ENCODE measurements at places on chromosomes 16 and 17.

GRCh38 chr17:74192950-74193781, 10.3 kb upstream of the RPL38 start:
- DNase-seq: no peak

GRCh38 chr16:54462771-54463170, 176.2 kb upstream of the IRX3 start:
- no peak for DNase-seq

DNA sequence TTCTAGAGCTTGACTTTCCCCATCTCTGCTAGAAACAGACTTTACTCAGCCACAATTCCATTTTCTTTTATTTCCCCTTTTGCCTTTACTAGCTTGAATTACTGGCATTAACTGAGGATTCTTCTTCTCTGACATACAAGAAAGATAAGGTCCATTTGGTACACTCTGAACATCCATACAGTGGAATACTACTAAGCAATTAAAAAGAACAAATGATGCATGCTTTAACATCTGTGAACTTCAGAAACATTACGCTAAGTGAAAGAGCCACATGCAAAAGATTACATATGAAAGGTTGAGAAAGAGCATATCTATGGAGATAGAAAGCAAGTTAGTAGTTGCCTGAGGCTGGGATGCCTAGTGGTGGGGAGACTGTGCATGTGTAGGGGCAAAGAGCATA, 130.9 kb downstream of the PPM1E start:
- no peak for DNase-seq

- DNase-seq: no peak
Measured at GRCh38 chr16:28935346-28935745, 3.6 kb downstream of the CD19 start.

- peak; percentile 27 for DNase-seq
Measured at GRCh38 chr17:66348584-66349165, 46.3 kb downstream of the PRKCA start.

DNA sequence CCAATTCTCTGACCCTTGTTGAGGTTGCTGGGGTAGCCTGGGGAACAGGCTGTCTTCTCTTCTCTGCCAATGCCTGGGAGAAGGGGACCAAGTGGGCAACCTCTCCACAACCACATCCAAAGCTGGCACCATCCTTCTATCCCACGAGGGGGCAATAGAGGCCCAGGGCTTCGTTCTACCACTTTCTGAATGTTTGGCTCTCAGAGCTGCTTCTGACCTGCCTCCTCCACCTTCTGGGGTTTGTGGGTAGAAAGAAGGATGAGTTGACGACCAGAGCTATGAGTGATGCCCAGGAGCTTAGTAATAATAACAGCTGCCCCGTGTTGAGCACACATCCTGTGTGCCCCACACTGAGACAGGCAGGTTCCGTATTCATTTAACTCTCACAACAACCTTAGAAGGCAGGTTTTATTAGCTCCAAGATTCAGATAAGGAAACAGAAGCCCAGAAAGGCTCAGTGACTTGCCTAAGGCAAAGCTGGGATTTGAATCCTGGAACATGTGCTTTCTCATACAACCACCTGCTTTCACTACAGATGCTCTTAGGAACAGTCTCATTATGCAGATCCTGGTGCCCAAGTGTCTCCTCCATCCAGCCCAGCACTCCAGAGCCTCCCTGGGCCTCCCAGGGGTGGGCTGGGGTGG, 11.1 kb downstream of the TSPOAP1 start:
- peak; percentile 78 for DNase-seq

- no peak for DNase-seq
Measured at GRCh38 chr16:4656221-4656620, 31.6 kb downstream of the MGRN1 start.

- DNase-seq: peak; percentile 67
Measured at GRCh38 chr17:28871056-28871579, 16.3 kb downstream of the ERAL1 start.

DNA sequence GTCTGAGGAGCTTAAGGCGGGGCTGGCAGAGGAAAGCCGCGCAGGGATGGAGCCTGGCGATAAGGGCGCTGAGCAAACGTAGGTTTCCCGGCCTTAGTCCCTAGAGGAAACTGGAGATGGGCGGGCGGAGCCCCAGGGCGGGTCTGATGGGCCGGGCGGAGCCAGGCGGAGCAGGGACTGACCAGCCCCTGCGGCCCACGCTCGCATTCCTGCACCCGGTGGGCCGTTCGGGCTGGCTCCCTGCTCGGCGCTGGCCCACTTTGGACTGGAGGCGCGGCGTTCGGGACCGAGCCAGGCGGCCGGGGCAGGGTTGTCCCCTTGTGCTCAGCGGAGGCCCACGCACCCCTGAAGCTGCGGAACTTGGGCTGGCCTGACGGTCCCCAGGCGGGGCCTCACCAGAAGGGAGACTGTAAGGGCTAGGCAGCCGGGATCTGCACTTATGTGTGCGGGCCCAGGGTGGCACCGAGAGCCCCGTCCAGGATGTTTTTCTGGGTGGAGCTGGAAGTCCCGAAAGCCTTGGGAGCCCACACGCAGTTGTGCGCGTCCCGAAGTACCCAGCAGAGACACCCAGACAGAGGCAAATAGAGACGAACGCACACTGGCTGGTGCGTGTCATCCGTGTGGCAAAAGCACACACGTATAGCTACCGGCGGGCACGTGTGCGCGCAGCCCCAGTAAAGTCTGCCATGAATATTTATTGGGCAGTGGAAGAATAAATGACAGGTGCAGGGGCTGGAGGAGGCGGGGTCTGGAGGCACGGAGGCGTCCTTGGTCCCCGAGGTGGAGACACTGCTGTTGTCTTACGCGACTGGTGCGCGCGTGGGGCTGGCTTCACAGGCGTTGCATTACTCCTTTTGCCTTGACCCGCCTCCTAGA, 1.4 kb downstream of the PYDC1 start:
- no peak for DNase-seq

DNA sequence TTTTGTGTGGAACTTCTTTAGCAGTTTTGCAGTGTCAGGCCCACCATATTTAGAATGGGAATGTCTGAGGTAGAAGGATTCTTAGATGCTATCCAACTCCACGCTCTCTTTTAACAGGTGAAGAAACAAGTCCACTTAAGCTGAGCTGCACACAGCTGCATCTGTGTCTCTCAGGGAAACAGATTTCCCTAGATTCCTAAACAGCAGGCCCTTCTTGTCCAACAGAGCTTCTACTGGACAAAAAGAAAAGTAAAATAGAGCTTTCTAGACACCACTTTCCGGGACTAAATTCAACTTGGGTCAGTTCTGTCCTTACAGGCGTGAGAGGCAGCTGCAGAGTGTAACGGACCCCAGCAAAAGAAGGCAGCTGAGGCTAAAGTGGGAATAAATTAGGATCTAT, 51.7 kb downstream of the SNX11 start:
- no peak for DNase-seq

GRCh38 chr16:31196324-31197088, 6.1 kb downstream of the PYCARD start:
- DNase-seq: no peak

GRCh38 chr17:17877529-17878358, 41.0 kb upstream of the SREBF1 start:
- no peak for DNase-seq

DNA sequence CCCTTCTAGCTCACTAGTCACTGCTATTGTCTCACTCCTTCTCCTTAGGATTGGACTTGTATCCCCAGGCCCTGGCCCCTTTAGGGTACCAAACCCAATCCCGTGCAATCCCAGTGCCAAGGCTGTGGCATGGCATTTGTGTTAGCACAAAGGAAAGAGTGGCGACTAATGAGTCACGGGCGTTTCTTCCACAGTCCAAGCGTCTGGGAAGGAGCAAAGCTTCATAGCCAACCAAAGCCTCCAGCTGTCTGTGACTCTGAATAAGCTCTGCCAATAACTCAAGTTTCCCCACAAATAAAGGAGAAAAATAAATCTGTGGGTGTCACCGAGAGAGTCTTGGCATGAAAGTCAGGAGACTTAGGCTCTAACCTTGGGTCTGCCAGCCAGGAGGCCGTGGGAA, 54.6 kb upstream of the COX10 start:
- no peak for DNase-seq

DNA sequence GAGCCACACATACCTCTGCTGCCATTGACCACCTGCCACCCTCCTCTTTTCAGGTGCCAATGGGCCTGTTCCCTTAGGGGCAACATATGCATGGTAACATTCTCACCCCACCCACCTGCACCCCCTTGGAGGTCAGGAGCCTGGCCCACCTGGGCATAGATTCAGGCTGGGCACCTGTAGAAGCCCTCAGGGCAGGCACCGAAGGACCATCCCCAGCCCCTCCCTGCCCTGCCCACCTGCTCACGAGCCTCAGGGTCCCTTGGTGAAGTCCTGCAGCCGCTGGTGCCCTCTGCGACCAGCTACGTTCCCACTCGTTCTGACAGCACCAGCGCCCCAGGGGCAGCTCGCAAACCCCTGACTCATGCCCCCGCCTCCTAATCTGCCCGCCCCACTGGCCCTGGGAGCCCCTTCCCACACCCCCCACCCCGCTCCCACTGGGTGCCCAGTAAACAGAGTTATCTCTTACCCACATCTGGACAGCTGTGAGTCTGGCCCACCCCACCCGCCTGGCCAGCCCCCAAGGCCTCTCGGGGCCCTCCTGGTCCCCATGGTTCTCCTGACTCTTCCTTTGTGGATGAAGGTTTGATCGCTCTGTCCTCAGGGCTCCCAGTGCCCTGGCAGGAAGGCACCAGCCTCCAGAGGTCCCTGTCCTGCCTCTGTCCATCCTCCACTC, at the start of gene SLC4A1:
Gene SLC4A1, minus strand, starts transcription at position 318 of the 673 bp plus-strand sequence. CDS start 5,269 bp downstream, outside the sequence.
- DNase-seq: no peak

DNA sequence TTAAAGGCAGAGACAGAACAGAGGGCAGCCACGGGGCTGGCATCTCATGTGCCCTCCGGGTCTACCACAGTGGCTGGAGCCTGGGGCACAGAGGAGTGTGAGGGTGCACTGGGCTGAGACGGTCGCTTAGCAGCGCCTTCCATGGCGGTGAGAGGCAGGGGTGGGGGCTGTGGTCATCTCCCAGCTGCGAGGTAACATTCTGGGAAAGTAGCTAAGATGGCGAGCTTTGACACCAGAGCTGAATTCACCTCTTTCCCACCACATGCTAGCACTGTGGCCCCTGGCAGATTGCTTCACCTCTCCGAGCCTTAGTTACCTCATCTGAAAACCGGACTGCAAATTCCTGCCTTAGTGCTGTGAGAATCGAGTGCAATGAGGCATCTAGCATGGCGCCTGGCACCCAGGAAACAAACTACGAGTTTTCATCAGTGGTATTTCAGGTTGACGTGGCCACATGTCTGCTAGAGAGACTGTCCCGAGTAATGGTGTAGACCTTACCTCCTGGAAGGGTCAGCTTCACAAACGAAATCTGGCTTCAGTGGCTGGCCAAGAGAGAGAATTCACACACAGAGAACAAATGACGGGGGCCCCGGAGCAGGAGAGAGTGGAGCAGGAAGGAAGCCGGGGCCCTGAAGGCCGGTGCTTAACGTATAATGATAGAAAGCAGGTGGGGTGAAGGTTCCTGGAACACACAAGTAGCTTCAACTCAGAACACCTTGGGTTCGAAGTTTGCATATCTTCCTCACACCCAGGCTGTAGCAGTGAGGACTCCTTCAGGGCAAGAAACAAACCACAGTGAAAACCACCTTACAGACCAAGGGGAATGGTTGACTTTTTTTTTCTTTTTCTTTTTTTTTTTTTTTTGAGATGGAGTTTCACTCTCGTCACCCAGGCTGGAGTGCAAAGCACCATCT, 63.9 kb upstream of the RPH3AL start:
- DNase-seq: peak; percentile 70

DNA sequence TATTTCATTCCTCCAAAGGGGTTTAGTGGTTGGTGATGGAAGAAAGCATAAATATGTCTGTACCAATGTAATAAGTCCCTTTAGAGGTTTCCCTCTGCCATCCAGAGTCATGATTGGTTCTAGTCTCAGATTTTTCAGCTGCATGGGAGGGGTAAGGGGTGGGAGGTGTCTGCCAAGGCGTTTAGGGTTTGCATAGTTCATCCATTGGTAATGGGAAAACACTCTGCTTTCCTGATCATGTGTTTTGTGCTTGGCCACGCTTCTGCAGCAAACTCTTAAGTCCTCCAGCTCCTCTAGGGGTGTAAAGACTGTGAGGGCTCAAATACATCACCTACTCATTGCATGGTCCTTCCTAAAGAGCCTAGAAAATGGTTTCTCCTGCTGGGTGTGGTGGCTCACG, 29.8 kb downstream of the LIG3 start:
- no peak for DNase-seq

DNA sequence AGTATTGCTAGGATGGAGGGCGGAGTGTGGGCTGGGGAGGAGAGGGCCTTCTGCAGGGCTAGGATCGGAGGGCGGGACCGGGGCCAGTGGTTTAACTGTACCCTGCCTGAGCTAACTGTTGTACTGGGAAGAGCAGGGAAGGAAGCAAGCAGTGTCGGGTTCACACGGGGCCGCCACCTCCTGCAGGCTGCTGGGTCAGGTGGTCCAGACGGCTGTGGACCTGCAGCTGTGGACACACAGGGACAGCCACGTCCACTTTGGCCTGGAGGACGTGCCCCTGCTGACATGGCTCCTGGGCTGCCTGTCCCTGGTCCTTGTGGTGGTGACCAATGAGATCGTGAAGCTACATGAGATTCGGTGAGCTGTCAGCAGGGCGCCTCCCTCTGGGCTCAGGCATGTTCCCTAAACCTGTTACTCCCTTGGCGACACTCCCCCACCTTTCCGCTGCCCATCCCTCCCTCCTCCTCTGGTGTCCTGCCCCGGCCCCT, 16.6 kb downstream of the CASKIN2 start:
- DNase-seq: no peak

- peak; percentile 26 for DNase-seq
Measured at GRCh38 chr17:42979511-42980273, at the start of gene PTGES3L. TSS of gene PTGES3L (minus strand) at chr17:42980080. CDS start at chr17:42980053, 27 bp downstream.

GRCh38 chr16:81567987-81568748, 123.6 kb downstream of the CMIP start:
- no peak for DNase-seq

DNA sequence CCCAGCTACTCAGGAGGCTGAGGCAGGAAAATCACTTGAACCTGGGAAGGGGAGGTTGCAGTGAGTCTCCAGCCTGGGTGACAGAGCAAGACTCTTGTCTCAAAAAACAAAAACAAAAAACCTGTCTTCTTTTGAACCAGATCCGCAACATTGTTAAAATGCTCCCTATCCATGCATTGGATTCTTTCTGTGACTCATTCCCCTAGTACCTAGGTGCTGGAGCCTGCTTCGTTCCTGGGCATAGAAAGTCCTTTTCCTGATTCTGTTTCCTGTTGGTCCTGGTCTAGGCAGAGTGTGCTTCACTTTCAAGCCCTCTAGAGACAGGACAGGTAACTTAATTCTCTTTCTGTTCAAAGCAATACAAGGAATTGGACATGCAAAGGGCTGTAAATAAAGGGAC, 5.2 kb downstream of the EPN2 start:
- DNase-seq: no peak

DNA sequence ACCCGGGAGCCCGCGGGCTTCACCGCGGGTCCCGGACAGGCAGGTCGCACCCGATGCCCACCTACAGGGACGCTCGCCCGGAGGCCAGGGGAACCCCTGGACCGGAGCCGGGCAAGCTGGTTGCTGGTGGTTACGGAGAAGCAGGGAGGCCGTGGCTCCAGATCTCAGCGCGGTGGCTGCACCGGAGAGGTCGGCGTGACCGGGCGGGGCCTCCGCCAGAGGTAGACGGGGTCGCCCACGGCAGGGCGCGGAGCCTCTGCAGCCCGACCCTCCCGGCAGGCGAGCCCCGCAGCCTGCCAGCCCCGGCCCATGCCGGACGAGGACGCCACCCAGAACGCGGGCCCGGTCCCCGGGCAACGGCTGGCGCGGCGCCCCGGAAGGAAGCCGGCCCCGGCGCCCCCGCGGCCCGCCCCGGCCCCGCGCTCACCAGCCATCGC, 341 bp downstream of the PCYT2 start:
- no peak for DNase-seq

- DNase-seq: no peak
Measured at GRCh38 chr16:89323120-89323960, 105.8 kb downstream of the ZNF778 start.

Measured in activated CD4-positive, alpha-beta memory T cell treated with anti-CD3 and anti-CD28 coated beads, Interleukin-2, amount 10 ng/mL, durations not matched to agents 7 days and 5 days (primary cell).